Anterior cingulate cortex (tissue), 58 donors: ENCODE measurements at places on chromosomes 1 and 21.

GRCh38 chr1:165494949-165495857, 48.6 kb upstream of the LRRC52 start:
- DNase-seq: no peak

GRCh38 chr1:58165073-58165472, 381.5 kb downstream of the OMA1 start:
- no peak for DNase-seq

- DNase-seq: no peak
Observed at GRCh38 chr1:233242827-233243483, 52.6 kb downstream of the PCNX2 start.

GRCh38 chr1:168312718-168313604, 32.3 kb downstream of the TBX19 start:
- DNase-seq: no peak

DNA sequence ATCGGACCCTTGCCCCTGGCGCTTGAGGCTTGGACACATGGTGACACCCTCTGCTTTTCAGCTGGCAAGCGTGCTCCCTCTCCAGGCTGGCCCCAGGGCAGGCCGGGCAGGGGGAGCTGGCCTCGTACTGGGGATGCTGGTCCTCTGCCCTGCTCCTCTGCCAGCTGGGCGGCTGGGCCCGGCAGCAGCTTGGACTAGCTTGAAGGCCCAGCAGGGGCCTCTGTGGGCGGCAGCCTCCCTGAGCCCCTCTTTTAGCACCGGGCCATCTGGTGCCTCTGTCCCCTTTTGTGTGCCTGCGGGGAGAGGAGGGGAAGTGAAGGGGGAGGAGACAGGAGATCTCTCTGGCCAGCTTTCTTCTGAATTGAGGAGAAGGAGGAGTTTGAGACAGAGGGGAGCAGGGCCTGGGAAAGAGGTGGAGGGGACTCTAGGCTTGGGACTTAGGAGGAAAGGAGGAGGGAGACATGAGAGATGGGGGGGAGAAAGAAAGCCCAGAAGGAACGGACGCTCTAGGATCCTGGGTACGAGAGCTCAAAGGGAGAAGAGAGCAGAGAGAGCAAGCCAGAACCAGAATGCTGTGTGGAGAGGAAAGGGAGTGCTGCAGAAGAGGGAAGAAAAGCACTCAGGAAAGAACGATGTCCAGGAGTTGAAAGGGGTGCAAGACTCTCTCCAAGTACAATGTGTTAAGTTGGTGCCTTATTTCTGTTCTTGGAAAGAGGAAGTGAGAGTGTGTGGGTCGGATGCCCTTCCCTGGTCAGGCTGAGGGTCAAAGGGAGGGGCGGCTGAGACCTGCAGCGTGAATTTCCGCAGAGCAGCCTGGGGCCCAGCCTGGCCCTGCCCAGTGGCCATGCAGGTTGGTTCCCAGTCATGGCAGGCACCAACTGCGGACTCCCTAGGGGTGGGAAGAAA, 40.3 kb downstream of the IER5 start:
- DNase-seq: no peak

DNA sequence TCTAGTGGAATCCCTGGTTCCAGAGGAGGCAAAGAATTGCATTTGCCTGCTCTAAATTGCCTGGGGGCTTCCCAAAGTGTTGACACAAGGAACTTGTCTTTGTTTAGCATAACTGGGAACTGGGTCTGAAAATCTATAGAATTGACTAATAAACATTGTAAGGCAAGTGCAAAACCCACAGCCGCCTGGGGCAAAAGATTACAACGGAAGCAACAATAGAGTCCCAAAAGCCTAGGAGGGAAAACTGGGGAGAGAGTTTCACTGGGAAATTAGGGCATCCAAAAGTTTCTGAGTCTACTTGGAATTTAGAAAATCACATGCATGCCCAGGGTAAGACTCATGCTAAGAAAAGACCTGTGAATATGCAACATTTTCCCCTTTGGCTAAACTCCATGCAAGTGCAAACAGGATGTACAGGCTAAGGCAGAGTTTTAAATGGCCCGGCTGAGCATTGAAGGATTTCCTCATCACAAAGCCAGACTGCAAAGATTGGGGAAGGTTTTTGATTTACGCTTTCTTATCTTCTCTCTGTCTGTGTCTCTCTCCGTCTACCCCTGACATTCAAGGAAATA, 725.3 kb upstream of the NCAM2 start:
- no peak for DNase-seq

DNA sequence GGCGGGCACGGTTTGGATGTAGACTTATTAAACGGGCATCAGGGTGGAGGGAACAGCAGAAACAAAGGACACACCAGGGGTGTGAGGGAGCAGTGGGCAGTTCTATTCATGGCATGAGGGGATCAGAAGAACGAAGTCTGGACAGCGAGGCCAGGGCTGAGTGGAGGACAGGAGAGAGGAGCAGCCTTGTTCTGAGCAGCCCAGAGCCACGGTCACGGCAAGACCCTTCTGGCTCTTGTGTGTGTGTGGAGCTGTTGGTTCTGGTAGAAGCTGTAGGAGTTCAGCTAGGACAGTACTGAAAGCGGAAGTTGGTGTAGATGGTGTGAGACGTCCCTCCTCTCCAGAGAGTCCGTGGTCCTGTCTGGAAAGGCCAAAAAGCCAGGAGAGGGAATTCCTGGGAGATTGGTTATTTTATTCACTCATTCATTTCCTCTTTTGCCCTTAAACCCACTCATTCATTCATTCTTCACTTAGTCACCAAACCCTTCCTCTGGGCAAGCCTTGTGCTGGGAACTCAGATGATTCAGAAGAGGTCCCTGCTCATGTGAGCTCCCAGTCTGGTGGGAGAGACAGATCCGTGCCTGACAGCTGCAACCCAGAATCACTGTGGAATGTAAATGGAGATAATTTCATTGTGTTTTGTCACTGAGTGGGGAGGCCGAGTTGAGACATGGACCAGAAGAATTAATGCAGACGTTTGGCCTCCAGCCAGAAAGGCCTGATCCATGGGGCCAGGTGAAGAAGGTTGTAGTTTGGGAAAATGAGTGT, 4.1 kb upstream of the ACOT11 start:
- no peak for DNase-seq

GRCh38 chr1:94624203-94624602, 82.6 kb upstream of the F3 start:
- no peak for DNase-seq

DNA sequence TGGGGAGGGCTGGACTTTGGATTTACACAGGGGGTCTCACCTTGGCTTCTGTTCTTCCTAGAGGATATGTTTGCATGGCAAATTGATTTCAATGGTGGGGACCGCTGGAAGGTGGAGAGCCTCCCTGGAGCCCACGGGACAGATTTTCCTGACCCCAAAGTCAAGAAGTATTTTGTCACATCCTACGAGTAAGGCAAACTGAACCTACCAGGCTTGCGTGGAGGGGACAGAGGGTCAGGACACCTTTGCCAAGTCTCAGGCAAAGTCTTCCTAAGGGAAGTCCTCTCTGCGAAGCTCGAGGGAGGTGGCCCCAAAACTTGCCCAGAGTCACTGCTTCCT, 7.2 kb downstream of the FBXO6 start:
- no peak for DNase-seq

DNA sequence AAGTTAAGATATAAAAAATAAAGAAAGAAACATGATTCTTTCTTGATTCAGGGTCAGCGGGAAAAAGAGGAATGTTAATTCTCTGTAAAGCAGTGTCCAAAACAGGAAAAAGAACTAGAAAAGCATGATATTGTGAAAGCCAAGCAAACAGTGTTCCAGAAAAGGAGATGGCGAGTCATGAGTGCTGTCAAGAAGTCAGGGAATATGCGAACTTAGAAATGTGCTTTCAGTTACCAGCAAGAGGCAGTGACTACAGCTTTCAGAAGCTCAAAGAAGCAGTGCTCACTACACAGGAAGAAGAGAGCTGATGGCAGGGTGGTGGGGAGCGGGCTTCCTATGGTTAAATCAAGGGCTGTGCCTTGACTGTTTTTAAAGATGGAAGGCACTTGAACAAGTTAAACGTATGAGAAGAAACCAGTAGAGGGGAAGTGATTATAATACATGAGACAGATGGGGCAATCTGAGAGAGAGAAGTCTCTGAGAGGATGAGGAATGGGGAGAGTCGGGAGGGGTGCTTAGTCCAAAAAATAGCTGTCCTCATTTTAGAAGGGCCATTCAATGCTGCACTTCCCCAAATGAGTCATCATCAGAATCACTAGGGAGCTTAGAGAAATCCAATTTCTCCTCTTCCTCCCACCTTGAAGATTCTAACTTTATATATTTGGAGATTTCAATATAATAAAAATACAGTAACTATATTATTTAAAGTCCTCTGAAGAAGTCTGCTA, 90.4 kb downstream of the KCNK1 start:
- no peak for DNase-seq

GRCh38 chr1:30277911-30278310, 445.5 kb downstream of the MATN1 start:
- no peak for DNase-seq

DNA sequence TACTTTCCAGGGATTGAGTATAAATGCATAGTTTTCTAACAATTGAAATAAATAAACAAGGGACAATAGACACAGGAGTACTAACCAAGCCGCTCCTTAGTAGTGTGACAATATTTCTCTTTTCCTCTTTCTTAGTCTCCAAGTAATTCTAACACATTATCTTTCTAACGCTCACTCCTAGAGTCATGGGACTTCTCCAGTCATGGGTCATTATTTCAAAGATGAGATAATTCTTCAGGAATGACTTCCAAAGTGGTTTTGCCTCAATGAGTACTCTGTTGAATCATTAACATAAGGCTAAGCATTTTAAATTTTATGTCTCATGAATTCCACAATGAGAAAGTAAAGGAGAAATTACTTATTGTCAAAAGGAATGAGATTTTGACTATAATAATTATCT, 605.8 kb upstream of the ADAMTS5 start:
- DNase-seq: no peak

- DNase-seq: no peak
Observed at GRCh38 chr1:192797891-192798290, 10.9 kb upstream of the RGS2 start.

DNA sequence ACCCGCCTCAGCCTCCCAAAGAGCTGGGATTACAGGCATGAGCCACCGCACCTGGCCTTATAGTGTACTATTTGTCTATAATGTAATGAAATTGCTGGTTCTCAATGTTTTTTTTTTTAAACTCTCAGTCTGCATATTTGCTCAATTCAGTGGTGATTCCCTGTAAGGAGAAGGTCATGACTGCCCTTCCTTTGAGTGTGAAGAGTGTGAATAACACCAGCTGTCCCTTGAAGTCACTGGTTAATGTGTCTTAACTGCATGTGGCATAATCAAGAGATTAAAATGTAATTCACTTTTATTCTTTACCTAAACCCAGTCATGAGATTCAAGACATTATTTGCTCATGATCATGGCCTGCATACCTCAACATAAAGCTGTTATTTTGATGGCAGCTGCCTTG, 30.5 kb downstream of the MTF2 start:
- DNase-seq: no peak

DNA sequence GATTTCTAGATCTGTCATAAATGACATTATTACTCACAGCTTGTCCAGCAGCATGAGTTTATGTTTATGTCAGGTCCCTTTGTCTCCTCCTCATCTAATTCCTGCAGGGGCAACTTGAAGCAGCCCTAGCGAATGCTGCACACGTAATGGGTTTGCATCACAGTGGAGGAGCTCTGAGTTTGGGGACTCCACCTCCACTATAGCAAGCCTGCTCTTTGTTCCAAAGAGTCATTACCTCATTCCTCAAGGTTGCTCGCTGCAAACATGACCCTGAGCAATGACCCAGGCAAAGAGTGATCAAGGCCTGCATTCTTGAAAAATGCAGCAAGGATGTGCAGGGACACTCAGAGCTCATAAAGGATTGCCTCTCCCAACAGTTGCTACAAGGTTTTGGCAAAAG, 261.9 kb downstream of the HHIPL2 start:
- no peak for DNase-seq

GRCh38 chr1:154808909-154809262, 61.2 kb downstream of the KCNN3 start:
- no peak for DNase-seq

GRCh38 chr1:205983925-205984725, 19.1 kb downstream of the RAB7B start:
- peak; percentile 47 for DNase-seq

DNA sequence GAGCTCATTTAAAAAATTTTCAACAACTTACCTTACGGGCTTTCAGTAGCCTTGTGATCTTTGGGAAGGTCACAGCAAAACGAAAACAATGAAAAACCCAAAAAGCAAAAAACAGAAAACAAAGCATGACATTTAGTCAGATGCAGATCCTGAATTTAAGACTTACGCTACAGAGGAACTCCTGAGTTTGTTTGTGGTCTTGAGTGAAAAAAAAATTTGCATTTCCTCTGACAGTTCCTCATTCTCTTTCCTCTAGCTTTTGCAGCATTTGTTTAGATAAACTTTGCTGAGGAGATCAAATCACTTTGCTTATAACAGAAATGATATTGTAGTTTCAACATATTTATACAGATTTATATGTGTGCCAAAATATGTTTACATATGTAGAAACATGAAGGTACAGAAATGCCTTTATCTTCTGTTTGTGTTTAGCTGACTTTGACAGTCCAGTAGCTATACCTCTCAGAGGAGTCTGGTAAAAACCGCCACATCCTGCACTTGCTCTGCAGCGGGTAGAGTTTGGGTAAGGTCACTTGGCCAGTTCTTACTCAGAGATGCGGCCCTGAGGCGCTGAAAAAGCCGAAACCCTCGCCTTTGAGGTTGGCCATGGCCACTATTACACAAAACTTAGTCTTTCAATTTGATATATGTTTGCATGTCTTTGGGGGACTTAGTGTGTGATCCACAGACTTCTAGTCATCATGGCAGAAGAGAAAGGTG, 142.5 kb downstream of the TNR start:
- DNase-seq: no peak

DNA sequence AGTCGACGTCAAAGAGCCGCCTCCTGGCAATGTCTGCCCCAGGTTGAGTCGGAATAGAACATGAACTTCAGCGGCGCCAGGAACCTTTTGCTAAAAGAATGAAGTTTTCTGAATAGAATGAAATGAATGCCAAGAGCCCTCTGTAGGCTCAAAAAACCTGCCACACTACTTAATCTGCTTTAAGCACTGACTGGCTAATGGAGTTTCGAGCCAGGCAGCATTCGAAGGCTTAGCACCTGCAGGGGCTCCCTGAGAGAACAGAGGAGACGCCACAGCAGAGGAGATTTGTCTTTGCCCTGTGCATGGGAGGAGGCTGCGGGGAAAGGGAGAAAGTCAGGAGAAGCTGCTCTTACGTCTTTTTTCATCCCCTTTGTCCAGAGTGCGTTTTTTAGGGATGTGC, 641.7 kb downstream of the AJAP1 start:
- DNase-seq: no peak

DNA sequence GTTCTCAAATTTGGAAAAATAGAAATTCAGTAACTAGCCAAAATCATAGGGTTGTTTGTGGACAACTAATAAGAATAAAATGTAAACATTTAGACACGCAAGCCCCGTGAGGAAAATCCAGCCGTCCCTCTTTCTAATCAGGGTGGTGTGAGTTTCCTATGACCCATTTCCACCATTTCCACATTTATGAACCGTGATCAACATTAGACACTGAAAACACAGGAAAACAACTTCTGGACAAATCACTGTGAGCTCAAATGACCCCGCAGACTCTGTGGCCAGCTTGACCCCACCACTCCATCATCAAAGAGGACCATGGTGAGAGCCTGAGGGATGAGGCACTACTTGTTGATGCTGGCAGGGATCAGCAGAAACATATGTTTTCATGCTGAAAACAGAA, 101.0 kb downstream of the SIM2 start:
- no peak for DNase-seq

- no peak for DNase-seq
Observed at GRCh38 chr1:60296794-60297193, 223.2 kb upstream of the C1orf87 start.
